WERI-Rb-1 (cell line): ENCODE measurements at places on chromosomes 11 and 22.
A peak's percentile ranks its signal among the peaks of the same experiment; 100 is the strongest.

- peak; percentile 69 for DNase-seq
Observed at GRCh38 chr22:35380537-35381423, at the start of gene HMOX1. Gene HMOX1, plus strand, starts transcription at chr22:35381096. Its CDS starts 78 bp downstream, at chr22:35381174.

GRCh38 chr11:28241760-28242159 lies 133.6 kb downstream of the METTL15 start:
- no peak for DNase-seq

- no peak for DNase-seq
Observed at GRCh38 chr11:88583251-88583650, 245.7 kb upstream of the CTSC start.

DNA sequence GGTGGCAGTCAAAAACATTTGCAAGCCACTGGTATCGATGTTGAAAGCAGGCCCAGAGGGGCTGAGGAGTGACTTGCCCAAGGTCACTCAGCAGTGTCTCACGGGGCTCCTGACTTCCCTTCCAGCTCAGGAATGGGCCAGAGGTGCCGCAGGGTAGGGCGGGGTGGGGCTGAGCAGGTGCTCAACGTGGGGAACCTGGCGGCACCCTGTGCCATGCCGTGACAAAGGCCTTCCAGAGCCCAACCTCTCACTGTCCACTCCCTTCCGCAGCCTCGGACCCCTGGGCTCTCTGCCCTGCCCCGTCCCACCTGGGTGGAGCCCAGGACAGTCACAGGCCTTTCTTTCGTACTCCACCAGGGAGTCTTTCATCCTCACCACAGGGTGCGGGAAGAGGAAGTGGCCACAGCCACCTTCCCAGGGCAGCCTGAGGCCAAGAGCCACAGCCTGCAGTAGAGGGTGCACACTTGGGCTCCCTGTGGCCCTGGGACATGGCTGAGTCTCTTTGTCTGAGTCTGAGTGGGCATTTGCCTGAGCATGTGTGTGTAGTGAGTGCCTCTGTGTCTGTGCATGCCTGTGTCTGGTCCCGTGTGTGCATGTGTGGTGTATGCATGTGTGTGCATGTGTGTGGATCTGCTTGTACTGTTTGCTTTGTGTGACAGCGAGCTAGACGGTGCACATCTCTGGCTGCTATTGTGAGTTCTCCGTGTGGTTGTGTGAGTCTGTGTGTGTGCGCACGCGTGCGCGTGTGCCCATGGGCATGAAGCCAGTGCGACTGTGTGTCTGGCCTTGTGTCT lies 6.0 kb upstream of the LIF start:
- no peak for DNase-seq

DNA sequence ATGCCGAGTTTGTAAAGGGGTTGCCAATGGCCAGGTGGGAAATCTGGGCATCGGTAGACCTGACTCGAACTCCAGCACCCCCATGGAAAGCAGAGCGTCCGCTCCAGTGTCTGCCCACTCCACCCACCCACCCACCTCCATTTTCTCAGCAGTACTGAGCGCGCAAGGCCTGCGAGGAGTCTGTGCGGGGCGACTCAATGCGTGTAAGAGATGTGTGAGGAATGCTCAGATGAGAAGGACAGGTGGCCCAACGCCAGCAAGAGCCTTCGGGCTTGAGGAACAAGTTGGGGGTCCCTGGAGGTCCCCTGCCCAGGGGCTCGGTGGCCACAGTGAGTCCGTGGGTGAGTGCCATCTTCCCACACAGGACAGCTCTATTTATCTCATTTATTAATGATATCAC lies 50.6 kb downstream of the CERK start:
- no peak for DNase-seq

DNA sequence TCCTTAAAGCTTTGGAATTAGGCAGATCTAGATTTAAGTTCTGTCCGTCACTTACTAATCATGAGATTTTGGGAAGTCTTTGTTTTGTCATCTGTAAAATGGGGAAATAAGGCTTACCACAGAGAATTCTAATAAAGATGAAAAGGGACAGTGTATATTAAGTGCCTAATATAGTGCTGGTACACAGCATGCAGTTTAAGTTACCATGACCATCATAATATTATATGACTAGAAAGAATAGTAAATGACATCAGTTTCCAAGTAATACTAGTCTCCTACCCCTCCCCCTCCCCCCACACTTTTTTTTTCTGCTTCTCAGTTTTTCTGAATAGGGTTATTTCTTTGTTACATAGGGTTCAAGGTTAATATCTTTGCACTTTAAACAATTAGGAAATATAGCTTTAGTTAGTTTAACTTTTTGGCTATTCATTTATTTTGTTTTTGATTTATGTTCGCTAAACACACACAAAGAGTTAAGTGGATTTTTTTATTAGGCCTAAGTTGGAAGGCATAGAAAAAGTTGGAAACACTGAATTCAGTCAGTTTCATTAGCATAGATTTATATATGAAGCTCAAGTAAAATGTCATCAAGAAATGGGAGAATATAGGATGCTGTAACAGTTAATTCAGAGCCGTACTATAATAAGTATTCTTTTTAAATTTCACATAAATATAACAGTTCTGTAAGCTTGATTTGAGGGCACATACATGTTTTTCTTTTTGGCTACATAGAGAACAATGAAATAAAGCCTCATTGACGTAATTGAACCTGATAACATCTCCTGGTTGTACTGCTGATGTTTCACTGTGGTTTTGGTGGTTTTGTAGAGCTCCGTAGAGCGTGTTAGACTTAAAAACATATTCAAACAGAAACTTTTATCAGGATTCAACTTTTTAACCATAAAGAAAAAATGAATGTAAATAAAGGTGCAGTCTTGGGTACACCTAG lies 121.2 kb downstream of the PDE3B start:
- DNase-seq = no peak

DNA sequence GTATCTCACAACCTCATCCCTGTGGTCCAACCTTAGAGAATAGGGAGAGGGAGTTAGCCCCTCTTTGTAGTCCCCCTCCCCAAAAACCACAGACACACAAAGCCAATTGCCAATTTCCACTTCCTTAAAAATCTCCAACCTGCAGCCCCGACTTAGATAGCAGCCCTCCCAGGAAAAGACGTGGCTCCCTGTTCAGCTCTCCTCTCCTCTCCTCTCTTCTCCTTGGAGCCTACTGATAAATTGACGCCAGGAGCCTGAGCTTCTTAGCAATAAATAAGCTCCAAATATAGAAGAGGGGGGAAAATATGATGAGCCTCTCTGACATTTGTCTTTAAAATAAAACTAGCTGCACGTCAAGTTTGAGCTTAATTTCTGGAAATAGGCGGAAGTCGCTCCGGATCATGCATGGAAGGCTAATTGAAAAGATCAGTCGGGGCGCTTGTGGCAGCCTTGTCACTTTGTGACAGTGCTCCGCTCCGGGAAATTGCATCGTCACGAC lies 7.3 kb downstream of the PAX6 start:
- DNase-seq = no peak

DNA sequence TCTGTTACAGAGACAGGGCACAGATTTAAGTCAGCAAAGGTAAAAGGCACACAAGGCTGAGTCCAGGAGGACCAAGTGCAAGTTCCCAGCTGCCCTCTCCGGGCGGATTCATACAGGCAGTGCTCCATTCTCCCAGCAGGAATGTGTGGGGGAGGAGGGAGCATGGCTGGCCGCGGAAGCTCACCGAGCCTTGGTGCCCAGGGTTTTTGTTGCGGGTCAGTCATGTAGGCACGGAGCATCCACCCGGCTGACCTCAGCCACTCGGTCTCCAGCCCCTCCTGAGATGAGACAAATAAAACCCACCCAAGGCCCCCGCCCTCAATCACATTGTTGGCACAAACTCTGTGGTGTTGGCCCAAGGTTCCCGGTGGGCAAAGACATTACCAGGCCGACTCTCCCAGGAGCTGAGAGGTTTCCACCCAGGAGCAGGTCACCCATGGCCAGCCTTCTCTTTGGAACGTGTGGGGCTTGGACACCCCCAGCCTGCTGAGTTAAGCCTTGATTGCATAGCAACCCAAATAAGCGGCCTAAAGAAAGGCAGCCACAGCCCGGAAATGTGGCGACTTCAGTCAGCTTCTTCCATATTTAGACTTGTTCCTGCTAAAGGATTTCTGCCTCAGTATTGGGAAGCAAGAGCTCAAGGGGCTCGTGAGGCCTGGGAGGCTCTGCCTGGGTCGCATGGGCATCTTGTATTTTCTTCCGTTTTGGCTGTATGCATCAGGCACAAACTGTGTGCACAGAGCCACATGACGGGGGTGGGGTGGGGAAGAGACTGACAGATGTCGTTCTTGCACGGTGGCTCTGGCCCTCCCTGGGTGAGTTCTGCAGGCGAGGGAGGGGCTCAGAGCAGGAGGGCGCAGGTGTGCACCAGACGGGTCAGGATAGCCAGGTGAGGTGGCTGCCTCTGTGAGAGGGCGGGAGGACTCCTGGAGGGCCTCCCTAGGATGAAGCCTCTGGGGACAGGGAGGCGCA lies 63.0 kb downstream of the ARHGAP8 start:
- no peak for DNase-seq

GRCh38 chr11:80722629-80723028 lies 1281.8 kb upstream of the TENM4 start:
- DNase-seq = no peak

DNA sequence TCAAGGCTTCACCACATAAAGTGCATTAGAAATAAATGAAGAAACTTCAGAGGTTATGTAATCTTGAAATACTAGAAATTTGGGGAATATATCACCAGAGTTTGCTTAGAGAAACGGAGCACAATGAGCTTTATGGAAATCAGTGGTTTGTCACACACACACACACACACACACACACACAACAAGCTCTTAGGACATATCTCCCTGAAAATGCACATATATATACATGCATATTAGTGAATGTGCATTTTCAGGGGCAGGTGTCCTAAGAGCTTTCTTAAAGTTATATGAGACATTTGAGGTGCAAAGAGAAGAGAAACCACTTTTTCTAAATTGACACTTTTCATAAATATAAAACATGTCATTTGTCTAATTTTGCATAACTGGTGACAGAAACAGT lies 93.7 kb upstream of the CARD18 start:
- DNase-seq = no peak

DNA sequence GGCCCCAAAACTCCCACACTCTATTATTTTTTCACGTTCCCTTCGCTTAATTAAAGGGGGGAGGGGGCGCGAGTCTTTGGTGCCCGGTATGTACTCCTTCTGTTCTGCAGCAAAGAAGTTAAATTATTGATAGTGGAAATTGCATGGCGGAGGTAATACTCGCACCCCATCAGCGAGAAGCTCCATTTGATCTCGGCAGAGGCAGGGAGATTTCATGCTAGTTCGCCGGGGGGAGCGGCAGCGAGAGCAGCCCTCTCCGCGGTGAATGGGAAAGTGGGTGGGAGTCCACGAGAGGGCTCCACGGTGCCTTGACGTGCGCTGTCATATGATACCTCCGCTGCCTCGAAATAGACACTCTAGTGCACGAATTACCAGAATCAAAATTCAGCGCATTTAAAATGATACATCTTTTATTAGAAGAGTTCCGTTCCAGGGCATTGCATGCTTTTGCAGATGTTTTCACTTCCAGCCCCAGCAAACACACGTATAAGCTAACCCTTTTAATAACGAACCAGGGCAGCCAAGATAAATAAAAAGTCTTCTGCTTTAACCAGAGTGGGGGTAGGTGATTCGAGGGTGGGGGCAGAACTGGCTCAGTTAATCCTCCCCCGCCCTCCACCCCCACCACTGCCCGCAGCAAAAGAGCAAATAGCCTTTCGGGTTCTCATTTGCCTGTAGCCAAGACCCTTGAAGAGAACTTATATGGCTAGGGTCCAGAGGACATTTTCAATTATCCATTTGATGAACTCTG lies 1.3 kb upstream of the BDNF start:
- peak; percentile 55 for DNase-seq

GRCh38 chr22:22890085-22890484 lies 2.5 kb downstream of the IGLL5 start:
- DNase-seq = no peak

GRCh38 chr11:3905080-3905953 lies 49.9 kb downstream of the STIM1 start:
- no peak for DNase-seq

DNA sequence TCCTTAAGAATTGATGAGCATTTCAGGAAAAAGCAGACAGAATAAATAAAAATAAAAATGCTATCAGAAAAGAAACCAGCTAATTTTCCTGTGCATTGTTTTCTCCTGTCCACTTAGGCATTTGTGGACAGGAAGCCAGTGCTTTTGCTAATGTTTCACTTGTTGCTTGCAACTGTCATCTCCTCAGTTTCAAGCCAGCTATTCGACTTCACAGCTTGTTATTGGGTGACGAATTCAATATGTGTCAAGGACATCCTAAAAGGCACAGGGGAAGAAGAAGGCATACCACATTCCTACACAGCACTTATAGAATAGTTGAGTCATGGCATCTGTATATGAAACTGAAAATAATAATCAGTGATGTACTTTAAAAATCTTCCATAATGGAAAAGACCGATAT lies 530.6 kb upstream of the KIRREL3 start:
- DNase-seq = no peak

- no peak for DNase-seq
Observed at GRCh38 chr11:86681483-86681756, 9.0 kb upstream of the ME3 start.

- no peak for DNase-seq
Observed at GRCh38 chr11:10909141-10909883, 51.5 kb upstream of the ZBED5 start.

DNA sequence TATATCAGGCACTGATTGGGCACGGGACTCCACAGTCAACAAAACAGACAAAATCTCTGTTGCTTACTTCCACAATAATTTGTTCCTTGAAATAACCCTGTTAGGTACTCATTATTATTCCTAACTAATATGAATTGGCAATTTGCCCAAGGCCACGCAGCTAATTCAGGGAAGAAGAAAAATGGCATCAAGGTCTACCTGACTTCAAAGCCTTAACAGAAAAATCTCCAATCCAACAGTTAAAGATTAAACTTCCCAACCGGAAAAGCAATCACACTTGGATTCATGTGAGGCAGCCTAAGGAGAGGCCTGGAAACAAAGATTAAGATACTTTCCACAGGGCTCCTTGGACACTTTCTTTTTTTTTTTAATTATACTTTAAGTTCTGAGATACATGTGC lies 68.9 kb downstream of the PRCP start:
- no peak for DNase-seq

DNA sequence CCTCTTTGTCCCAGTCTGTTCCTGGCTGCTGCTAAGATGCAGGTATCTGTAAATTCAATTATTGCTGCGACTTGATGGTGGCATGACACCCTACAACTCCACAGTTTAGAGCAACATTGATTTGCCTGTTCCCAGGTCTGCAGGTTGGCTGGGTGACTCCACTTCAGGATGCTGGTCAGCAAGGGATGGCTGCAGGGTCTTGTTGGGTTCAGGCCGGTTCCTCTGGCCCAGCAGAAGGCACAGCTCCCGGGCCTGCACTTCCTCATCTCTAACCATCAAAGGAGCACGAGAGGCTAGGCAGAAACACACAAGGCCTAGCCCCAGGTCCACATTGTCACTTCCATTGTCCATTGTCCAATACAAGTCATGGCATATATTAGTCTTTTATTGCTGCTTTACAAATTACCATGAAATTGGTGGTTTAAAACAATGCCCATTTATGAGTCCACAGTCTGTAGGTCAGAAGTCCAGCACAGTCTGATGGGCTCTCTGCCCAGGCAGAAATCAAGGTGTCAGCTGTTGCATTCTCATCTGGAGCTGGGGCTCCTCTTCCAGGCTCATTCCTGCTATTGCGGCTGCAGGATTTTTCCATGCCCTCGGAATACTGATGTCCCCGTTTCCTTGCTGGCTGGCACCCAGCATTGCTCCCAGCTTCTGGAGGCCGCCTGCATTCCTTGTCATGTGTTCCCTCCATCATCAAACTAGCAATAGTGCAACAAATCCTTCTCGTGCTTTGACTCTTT lies 96.6 kb upstream of the LMO1 start:
- peak; percentile 27 for DNase-seq
